ENCODE measurements at places on chromosomes 6 and 20. TPM values are rescaled to one million over a fixed set of nuclear protein-coding genes. Genes with fewer than 3 reads are reported as not detected.

The CLPSL1 gene
- total RNA-seq: not detected

The PPP1R3G gene
- 1.2 TPM for total RNA-seq

The RIPK1 gene
- 18.6 TPM for total RNA-seq

The CAGE1 gene
- total RNA-seq: 0.09 TPM

The TSBP1 gene
- under 0.01 TPM for total RNA-seq

The CLIC5 gene
- not detected for total RNA-seq

The SAMD5 gene
- total RNA-seq: 1.2 TPM

The TMEM74B gene
- total RNA-seq: 1.6 TPM

The MRPS10 gene
- 35.6 TPM for total RNA-seq
